ENCODE measurements at places on chromosomes 1 and 21.

DNA sequence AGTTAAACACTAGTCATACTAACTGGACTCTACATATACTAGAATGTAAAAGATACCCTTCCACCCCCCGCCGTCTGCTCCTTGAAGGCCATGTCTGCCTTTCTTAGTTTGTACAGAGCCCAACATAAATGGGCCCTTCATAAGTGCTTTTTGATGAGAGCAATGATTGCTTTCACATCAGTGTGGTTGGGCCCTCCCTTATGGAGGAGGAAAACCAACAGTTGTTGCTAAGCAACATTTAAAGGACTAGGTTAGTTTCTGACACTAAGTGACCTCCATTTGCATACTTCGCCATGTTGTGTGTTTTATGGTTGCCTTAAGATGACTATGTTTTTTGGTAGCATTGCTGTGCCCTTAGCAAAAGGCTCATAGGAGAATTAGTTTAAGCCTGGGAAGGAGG, 182.0 kb upstream of the SGIP1 start:
- peak; percentile 29 for DNase-seq

GRCh38 chr1:193614817-193615216, 428.4 kb upstream of the B3GALT2 start:
- no peak for DNase-seq

- DNase-seq: no peak
Measured at GRCh38 chr1:184039126-184039525, 1.6 kb upstream of the COLGALT2 start.

DNA sequence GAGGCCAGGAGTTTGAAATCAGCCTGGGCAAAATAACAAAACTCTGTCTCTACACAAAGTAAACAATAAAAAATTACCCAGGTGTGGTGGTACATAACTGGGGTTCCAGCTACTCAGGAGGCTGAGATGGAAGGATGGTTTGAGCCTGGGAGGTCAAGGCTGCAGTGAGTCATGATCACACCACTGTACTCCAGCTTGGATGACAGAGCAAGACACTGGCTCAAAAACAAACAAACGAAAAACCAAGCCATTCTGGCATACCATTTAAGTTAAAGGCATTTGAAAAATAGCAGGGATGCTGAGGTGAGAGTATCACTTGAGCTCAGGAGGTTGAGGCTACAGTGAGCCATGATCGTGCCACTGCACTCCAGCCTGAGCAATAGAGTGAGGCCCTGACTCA, 5.3 kb upstream of the ALDH9A1 start:
- DNase-seq: no peak

- peak; percentile 42 for DNase-seq
Measured at GRCh38 chr1:169585181-169585580, 1.1 kb downstream of the F5 start.

DNA sequence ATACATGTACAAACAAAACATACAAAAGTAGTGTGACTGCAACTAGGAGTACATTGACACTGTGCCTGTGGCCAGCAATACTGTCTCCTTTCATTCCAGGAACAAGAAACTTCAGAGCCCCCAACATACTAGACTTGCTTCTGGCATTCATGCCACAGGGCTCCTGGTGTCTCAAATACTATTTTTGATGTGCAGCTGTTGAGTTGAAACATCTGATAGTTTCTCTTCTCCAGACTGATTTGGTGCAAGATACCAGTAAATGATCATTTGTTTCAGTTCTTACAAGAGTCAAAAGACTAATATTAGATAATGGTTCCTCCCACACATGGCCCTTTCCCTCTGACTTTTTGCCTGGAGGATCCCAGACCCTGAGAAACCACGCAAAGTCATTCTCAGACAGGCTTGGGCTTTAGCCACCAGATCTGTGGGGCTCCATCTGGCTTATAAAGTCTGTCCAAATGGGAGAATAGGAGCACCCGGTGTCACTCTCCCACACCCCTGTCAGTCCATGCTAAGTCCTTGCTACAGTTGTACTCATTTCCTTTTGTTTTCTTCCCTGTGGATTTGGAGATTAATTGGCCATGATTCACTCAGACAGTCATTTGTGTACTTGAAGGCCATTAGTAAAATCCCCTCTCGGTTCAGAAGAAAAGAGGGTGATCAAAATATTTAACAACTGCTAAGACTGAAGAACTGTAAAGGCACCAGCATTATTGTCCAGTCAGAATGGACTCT, 163.5 kb upstream of the RUNX1 start:
- no peak for DNase-seq

GRCh38 chr1:55039342-55040082, at the start of gene PCSK9:
TSS of gene PCSK9 (plus strand) at chr1:55039548. CDS start at chr1:55039838, 290 bp downstream.
- DNase-seq: peak; percentile 73

GRCh38 chr1:21956720-21957552, 19.8 kb upstream of the HSPG2 start:
- DNase-seq: peak; percentile 47

GRCh38 chr21:26055010-26055409, 115.6 kb downstream of the APP start:
- no peak for DNase-seq

DNA sequence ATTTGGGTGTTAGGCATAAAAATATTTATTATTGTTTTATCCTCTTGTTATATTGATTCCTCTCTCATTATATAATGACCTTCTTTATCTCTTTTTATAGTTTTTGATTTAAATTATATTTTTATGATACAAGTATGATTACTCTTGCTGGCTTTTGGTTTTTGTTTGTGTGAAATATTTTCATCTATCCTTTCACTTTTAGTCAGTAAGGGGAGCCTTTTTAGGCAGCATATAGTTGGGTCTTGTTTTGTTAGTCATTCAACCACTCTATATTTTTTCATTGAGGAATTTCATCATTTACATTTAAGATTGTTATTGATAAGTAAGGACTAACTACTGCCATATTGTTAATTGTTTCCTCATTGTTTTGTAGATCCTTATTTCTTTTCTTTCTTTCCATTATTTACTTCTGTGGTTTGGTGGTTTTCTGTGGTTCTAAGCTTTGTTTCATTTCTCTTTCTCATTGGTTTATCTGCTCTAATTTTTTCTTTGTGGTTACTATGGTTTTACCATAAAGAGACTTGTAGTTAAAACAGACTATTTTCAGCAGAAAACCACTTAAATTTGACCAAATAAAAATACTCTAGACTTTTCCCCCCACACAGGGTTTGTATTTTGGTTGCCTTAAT, 593.1 kb downstream of the NUF2 start:
- peak; percentile 4 for DNase-seq
